Hematopoietic multipotent progenitor cell treated with erythropoietin and hydrocortisone succinate and interleukin-3 and kit ligand, for 15 days (in vitro differentiated cells): ENCODE measurements at places on chromosomes 12 and 14.

DNA sequence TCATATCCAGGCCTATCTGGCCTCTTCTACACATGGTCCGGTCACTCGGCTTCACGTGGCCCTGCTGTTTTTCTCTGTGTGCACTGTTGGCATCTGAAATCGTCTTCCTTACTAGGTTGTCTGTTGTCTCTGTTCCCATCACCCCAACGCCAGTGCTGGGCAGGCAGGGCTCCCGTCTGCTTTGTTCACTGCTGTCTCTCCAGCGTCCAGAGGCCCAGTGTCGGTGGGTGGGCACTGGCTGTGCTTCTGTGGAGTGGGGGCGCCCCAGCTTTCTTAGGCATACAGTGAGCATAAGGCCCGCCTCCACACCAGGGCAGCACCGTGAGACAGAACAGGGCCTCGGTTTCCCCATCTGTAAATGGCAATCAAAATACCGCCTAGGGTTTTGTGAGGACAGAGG, 153.1 kb downstream of the BCL11B start:
- DNase-seq = no peak

- DNase-seq = no peak
Observed at GRCh38 chr12:2477009-2477766, 317.6 kb upstream of the FKBP4 start.

GRCh38 chr14:67602076-67602475, 2.0 kb upstream of the PIGH start:
- no peak for DNase-seq

- no peak for DNase-seq
Observed at GRCh38 chr12:26646571-26646970, 186.4 kb downstream of the ITPR2 start.

DNA sequence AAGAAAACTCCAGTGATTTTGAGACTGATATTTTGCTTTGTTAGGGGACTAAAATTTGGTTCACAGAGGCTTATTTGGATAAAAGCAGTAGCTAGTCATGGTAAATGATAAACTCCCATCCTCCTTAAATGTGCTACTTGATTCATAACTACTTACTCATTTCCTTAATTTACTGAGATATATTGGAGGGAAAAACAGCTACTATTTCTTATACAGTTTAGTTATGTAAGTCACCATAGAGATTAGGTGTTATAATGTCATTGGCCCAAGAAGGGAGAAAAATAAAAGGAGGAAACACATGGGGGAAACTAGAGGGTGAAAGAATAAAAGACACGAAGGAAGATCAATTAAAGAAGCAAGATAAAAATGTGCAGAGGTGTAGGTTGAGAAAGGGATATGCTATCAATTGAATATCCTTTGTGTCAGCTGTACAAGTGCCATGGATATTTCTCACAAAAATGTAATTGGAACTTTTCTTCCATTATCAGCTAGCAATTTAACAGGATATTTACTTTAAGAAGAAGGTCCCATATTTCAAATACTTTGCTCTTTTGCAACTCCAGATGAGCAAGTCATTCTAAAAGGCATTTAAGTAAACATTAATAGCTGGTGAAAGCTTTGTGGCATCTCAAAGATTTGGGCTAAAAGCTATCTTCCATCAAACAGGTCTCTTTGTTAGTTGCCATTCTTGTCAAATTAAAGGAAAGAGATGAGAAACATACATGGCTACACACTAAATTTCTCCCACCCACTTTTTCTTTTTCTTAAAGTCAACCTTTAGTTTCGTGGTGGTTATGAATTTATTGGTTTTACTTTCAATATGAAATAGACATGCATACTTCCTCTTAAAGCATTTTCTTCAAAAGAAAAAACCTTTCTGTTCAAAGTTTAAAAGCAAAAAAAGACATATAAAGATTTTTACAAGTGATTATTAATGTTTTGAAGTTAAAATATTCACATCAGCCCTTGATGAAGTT, 439.5 kb downstream of the CCER1 start:
- DNase-seq = no peak
